Cardiac muscle cell (in vitro differentiated cells and primary cell): ENCODE measurements at places on chromosomes 5 and 9. TPM values are rescaled to one million over a fixed set of nuclear protein-coding genes. Genes with fewer than 3 reads are reported as not detected.

Gene NKD2
- 3.4 and 4.4 TPM in 2 replicates for total RNA-seq

Gene PRRX2
- 1.6 and 10.2 TPM in 2 replicates for total RNA-seq

Gene ZNF366
- not detected in 2 replicates for total RNA-seq

Gene KCNV2
- total RNA-seq, result not detected in 2 replicates

Gene ARHGEF28
- 0.11 and 0.30 TPM in 2 replicates for total RNA-seq

Gene RGS14
- 68.1 and 139 TPM in 2 replicates for total RNA-seq

Gene S1PR3
- total RNA-seq, result 11.3 and 15.5 TPM in 2 replicates

Gene PHF19
- total RNA-seq, result 8.9 and 40.0 TPM in 2 replicates

Gene INSL4
- not detected in 2 replicates for total RNA-seq

Gene ADCY2
- total RNA-seq, result 2.2 and 3.3 TPM in 2 replicates
